Activated CD8-positive, alpha-beta T cell treated with anti-CD3 and anti-CD28 coated beads for 36 hours (primary cell): ENCODE measurements at places on chromosomes 12 and 14. TPM values are rescaled to one million over a fixed set of nuclear protein-coding genes. Genes with fewer than 3 reads are reported as not detected.
A peak's percentile ranks its signal among the peaks of the same experiment; 100 is the strongest.

The PTPRR gene
- total RNA-seq = not detected

The ADCY6 gene
- total RNA-seq = not detected

DNA sequence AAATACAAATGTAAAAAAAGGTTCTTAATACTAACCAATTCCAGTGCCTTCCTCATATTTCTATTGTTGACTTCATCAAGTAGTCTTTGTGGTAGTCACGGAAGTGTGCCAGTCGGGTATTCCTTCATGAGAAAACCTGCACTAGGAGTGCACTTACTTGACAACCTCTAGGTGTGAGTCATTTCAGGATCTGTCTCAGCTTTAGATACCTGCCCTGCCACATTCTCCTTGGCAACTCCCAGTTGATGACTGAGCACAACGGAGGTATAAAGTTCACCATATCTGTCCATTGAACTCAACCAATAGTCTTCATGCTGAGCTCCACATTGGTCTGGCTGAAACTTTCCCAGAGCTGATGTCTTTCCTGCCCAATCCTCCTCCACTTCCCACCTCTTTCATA lies 215.7 kb downstream of the SYT10 start:
- no peak overlapping the region for H3K27ac ChIP-seq
- H3K4me3 ChIP-seq = no peak overlapping the region
- no peaks in the 10 kb centered on the region for H3K27me3 ChIP-seq

The NFE2 gene
- not detected for total RNA-seq

GRCh38 chr12:14931359-14931758 lies 7.0 kb downstream of the ERP27 start:
- H3K4me1 ChIP-seq = peaks cover 6% of the 10 kb centered on the region
- H3K27me3 ChIP-seq = no peaks in the 10 kb centered on the region
- peaks cover 34% of the 10 kb centered on the region for H3K36me3 ChIP-seq
- no peak for DNase-seq
- H3K4me3 ChIP-seq = no peak overlapping the region

DNA sequence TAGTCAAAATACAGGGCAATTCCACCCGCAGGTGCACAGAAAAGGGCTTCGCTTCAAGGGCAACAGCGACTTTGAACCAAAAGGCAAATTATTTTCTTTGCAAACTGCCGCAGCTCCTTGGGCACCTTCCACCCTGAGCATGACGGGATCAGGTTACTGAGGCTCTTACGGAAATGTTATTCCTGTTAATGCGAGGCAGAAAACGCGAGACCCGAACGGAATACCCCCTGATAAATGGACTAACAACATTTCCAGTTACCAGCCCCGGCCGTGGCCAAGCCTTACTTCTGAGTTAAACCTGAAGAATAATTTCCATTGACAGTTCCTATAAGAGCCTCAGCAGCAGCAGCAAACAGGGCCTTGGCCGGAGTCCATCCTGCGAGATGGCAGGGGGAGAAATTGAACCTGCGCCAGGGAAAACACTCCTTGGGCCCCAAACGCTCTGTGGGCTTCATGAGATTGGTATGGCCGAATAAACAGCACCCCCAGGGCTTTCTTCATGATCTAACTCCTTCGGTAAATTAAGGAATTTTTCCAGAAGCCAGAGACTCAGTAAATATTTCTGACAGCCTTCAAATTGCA lies 70.0 kb upstream of the DICER1 start:
- no peaks in the 10 kb centered on the region for H3K4me1 ChIP-seq
- DNase-seq = no peak
- no peaks in the 10 kb centered on the region for H3K27me3 ChIP-seq
- H3K27ac ChIP-seq = no peak overlapping the region
- H3K4me3 ChIP-seq = no peak overlapping the region

- H3K27ac ChIP-seq = no peak overlapping the region
- peaks cover 5% of the 10 kb centered on the region for H3K36me3 ChIP-seq
- H3K4me3 ChIP-seq = peak overlapping the region; percentile 94
- DNase-seq = no peak
Observed at GRCh38 chr12:55718015-55718414, 2.2 kb downstream of the BLOC1S1 start.

The TRIM9 gene
- 7.2 TPM for total RNA-seq

The CDC42BPB gene
- total RNA-seq = 0.96 TPM

DNA sequence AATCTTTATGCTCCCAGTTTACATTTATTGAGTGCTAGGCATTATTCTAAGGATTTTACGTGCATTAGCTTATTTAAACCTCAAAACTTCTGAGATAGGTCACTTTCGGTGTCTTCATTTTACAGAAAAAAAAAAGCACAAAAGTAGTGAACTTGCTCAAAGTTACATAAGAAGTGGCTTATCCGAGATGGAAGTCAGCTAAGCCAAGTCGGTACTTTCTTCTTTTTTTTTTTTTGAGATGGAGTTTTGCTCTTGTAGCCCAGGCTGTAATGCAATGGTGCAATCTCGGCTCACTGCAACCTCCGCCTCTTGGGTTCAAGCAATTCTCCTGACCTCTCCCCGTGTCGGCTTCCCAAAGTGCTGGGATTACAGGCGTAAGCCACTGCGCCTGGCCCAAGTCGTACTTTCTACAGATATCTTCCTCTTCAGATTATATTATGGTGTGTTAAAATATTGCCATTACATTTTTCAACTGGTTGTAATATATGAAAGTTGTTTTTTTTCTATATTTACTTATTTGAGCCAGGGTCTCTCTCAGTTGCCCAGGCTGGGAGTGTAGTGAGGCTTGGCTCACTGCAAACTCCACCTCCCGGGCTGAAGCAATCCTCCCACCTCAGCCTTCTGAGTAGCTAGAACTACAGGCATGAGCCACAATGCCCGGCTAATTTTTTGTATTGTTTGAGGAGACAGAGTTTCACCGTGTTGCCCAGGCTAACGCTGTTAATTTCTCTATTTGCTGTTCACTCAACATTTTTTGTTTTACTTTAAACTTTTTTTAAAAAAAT lies 8.9 kb downstream of the DPPA3 start:
- no peak for DNase-seq
- H3K27ac ChIP-seq = no peak overlapping the region
- no peaks in the 10 kb centered on the region for H3K4me1 ChIP-seq
- no peaks in the 10 kb centered on the region for H3K36me3 ChIP-seq

DNA sequence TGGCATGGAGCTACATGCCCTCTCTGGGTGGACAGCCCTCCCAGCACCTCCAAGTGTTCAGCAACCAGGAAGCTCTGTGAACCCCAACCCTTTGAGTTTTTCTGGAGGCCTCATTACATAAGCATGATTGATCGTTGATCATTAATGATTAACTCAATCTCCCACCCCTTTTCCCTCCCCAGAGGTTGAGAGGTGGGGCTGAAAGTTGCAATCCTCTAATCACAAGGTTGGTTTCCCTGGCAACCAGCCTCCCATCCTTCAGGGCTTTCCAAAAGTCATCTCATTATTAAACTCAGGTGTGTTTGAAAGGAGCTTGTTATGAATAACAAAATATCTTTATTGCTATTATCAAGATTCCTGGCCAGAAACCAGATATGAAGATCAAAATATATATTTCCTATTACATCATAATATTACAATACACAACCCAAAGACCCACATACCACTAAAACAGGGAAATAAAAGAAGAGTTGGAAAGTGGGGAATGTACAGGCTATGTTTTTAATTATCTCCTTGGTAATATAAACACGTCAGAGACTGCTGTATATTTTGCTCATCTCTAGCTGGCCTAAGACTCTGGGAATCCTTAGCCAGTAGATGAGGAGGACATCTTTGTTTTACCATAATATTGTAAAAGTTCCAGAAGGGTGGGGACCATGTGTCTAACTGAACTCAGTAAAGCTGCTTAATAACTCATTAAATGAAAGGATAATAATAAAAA lies 73.6 kb downstream of the SSPN start:
- no peaks in the 10 kb centered on the region for H3K36me3 ChIP-seq
- peaks cover 2% of the 10 kb centered on the region for H3K27me3 ChIP-seq
- H3K27ac ChIP-seq = no peak overlapping the region
- no peak overlapping the region for H3K4me3 ChIP-seq
- no peak for DNase-seq
- H3K4me1 ChIP-seq = no peaks in the 10 kb centered on the region
